ENCODE measurements at places on chromosomes 16 and 17.

GRCh38 chr17:41284546-41284945 is 9.0 kb downstream of the KRTAP9-7 start:
- DNase-seq, result no peak

DNA sequence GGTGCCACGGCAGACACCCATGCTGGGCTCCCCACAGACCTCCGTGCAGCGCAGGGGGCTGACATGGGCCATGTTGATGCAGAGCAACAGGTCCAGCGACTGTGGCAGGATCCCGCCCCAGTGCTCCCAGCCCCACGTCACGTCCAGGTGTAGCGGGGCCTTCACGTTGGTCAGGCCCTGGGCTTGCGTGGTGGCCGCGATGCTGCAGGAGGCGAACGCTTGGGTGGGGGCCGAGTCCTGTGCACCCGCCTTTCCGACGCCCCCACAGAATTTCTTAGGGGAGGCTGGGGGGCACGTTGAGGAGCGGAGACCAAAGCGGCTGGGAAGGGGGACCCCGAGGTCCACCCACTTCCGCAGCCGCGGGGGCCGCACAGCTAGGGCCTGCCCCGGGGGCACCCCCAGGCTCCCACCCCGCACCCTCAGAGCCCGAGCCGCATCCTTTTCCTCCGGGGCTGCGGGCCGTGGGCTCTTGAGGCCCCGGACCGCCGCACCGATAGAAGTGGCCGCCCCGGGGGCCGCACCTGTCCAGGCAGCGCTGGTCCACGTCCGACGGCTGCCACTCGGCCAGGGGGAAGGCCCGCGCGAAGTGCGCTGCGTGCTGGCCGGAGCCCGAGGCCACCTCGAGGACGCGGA is 416 bp downstream of the METTL26 start:
- no peak for DNase-seq

DNA sequence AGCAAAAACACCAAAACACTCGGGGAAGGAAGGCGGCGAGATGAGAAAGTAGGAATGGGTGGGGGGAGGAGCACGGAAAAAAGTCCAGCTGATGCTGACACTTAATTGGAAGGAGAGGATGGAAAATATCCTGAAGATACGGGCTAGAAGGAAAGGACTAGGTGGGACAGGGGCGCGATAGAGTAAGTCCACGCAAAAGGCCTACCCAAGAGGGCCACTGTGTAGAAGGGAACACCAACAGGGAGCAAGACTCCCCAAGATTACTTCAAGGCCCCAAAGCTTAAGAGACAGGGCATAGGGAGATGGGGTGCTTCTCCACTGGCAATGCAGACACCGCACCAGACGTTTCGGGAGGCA is 736 bp downstream of the APPBP2 start:
- DNase-seq, result no peak

DNA sequence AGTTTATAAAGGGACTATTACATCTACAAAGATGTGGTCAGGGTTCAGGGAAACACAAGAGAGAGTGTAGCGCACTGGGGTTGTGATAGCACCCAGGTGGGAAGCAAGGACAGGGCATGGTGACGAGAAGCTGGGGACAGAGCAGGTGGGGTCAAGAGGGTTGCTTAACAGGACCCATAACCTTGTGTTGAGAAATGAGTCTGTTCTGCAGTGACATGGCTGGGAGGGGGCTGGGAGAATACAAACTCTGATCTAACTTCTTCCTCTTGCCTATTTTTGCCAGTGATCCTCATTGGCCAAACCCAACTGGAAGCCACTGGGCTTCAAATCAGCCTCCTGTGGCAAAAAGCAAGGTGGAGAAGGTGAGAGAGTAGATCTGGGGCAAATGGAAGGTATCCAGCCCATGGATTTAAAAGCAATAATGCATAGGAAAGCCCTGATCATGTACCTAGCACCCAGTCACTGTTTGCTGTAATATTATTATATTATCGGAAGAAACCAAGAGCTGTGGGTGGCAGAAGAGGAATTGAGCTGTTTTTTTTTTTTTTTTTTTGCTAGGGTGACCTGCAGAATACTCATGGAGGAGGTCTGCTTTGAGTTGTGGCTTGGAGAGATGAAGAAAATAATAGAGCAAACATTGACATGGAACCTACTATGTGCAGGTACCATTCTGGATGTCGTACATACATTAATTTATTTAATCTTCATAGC is 76.9 kb upstream of the ZFHX3 start:
- DNase-seq, result no peak

DNA sequence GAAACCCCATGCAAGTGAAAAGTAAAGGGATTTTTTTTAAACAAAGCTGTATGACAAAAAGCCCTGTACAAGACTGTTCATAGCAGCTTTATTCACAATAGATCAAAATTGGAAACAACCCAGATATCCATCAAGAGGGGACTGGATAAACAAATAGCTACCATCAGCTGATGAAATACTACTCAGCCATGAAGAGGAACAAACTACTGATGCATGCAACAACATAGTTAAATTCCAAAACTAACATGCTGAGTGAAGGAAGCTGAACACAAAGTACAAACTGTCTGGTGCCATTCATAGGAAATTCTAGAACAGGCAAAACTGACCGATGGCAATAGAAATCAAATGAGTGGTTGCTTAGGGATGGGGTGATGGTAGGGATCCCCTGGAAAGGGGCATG is 15.1 kb downstream of the FOXJ1 start:
- no peak for DNase-seq

- DNase-seq, result no peak
Observed at GRCh38 chr17:68489919-68490318, 22.3 kb upstream of the PRKAR1A start.

DNA sequence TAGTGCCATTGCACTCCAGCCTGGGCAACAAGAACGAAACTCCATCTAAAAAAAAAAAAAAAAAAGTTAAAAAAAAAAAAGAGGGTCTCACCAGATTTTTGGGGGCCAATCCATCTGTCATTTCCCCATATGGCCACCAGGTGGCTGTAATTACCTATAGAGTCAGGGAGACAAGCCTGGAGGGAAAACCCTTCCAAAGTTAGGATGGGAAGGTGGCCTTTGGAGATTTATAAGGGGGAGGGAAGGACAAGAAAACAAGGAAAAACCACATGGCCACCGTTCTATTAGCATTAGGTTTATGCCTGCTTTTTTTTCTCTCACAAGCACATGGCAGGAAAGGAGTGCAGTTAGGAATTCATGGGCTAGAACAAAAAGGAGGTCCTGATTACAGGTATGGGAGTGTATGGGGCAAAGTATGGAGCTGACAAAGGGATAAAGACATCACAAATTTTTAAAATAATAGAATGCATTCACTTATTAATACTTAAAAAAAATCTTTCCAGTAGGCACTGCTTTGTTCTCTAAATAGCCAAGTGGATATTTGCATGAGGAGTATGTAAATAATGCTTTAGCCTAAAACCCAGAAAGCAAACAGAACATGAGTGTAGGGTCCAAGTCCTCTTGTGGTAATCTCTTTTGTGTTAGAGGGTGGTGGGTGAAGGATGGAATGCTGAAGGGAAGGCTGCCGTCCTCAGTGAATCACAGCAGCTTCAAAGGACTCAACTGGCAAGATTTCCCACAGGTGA is 5.1 kb downstream of the CYB5D1 start:
- DNase-seq, result no peak

GRCh38 chr17:73342541-73343167 is 30.9 kb upstream of the CDC42EP4 start:
- DNase-seq, result no peak

DNA sequence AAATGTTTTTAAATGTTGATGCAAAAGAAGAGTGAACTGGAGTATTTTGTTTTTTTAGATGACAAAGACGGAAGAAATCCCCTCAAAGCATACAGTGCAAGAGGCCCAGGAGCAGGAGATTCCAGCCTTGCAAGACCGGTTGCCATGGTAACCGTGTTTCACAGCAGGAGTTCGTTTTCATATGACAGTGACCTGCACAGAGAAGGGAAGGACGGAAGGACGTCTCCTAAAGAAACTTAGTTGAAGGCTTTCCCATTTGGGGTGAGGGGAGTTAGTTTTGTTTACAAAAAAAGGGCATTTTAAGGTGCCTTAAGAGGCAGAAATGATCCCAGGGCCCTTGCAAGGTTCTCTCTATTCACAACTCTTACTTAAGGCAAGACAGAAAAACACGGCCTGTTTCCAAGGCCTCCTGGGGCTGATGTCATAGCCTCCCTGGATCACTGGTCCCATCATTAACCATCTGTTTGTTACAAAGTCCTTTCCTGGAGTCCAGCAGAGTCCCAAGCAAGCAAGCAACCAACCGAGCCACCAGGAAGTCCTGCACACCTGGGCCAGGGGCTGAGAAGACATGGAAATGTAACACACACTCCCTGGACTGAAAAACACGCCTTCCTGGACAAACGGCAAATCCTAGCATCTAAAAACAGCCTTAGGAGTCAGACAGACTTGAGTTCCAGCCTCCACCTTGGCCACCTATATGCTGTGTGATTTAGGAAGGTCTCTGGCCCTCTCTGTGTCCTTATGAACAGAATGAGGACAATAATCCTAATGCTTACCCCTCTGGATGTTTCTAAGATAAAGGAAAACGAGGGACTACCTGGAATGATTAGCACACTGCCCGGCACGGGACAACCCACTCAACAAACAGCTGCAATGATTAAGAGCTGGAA is 30.3 kb upstream of the RPH3AL start:
- no peak for DNase-seq

DNA sequence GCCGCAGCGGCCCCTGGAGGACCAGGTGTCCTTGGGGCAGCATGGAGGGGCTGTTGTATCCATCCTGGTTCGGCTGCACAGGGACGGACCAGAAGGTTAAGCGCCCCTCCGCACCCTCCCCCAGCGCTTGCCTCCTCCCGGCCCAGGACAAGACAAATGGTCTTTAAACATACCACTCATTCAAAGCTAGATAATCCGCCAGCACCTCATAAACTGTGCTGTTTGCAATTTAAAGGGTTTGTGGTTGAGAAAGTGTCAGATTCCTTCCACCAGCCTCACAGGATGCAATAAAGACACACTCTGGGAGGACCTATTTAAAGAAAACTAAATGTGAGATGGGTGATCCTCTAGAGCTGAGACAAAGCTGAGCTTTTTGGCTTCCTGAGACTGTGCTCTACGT is 426.2 kb upstream of the EEF2KMT start:
- DNase-seq, result no peak

GRCh38 chr17:49445591-49445990 is 30.9 kb upstream of the PHB1 start:
- no peak for DNase-seq

DNA sequence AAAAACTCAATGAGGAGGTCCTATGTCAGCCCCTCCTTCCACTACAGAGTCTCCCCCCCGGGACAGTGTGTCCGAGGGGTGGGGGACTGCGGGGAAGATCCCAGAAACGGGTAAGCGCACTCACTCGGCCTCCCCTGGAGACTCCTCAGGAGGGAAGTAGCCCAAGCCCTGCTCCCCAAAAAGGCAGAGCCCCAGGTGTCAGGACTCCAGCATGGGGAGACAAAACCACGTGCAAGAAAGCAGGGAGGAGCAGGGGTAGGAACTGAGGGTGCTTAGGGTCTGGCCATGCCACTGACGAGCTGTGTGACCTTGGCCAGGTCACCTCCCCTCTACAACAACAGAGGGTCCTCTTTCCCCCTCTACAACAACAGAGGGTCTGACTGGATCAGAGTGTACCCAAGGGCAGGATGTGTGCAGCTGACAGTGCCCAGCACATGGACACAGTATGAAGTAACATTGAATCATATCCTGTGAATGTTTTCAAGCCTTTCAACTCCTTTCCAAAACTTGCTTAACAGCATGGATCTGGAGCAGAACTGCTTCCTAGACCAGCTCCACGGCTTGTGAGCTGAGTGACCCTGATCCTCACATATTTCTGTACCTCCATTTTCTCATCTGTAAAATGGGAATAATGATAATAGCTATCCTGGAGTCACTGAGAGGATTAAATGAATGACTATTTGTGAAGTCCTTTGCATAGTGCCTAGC is 2.1 kb upstream of the NAGS start:
- no peak for DNase-seq

- DNase-seq, result no peak
Observed at GRCh38 chr17:16298140-16298662, 55.1 kb downstream of the CENPV start.

Measured in GM18507 (cell line).